ENCODE measurements at places on chromosomes 1 and 21.
A peak's percentile ranks its signal among the peaks of the same experiment; 100 is the strongest.

GRCh38 chr1:160879056-160879455 lies 5.9 kb downstream of the ITLN1 start:
- no peak for DNase-seq

- DNase-seq = no peak
These were observed at the start of gene AIM2 for GRCh38 chr1:159076438-159077119. Gene AIM2 (minus strand): TSS chr1:159076766. CDS start chr1:159073499, 3,267 bp downstream.

DNA sequence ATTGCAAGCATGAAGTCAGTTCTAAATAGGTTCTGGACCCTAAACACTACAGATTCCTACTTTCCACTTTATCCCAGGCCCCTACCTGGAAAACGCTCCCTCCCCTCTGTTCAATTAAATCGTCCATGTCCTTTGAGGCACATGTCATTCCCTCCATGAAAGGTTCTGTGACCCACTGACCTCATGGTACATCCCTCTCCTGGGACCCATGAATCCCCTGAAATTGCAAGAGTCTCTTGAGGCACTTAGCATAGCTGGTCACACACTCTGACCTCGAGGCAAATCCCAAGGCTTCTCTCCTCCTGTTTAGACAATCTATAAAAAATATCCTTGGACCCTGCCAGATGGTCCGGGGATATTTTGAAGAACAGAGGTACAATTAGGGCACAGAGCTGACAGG lies 34.3 kb upstream of the KRTAP19-8 start:
- DNase-seq = no peak

DNA sequence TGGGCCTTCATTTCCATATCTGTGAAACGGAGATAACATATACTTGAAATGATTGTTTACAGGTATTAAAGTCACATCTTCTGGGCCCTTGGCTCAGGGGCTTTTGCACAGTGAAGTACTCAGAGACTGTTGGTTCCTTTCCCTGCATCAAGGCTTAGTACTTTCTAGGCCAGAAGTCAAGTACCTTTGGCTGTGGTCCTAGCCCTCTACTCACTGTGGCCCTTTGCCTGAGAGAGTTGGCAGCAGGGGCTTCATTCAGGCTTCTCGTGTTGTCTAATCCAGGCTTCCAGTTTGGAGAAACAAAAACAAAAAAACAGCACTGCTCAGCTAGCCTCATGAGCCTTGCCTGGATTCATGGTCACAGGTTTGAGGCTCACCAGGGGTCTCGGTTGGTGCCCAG lies 8.1 kb upstream of the DPH2 start:
- DNase-seq = no peak

DNA sequence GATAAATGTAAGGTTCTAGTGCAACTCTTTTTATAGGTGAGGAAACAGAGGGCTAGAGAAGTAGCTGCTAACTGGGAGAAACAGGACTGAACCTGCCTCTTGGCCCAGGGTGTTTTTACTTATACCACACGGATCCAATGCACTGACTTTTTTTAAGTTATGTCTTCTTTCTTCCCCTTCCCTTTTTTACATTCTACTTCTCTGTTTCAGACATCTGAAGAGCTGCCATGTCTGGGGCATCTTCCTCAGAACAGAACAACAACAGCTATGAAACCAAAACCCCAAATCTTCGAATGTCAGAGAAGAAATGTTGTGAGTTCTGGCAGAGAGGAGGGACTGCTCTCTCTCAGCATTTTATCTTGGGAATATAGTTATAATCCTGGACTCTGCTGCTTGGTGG lies 1.4 kb downstream of the PFKFB2 start:
- peak; percentile 45 for DNase-seq

- DNase-seq = no peak
These were observed 91.8 kb upstream of the SERBP1 start for GRCh38 chr1:67522001-67522441.

GRCh38 chr1:32127409-32128198 lies 19.7 kb downstream of the KPNA6 start:
- DNase-seq = no peak

GRCh38 chr1:232390590-232390989 lies 239.3 kb downstream of the SIPA1L2 start:
- DNase-seq = no peak

DNA sequence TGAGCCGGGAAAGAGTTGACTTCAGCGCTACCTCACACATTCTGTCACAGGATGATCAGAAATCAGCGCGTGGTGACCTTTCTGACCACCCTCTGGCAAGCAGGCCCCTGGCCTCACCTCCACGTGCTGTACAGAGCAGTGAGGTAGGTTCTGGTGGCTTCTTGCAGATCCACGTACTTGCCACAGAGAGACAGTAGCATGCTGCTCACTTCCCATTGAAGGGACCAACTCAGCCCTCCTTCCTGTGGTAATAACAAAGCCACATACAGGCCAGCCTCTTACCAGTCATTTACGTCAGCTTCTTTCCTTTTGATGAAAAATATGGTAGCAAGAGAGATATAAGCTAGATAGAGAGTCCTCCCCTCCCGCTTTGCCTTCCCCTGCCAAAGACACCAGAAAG lies 200.7 kb downstream of the CHRM3 start:
- DNase-seq = peak; percentile 3

DNA sequence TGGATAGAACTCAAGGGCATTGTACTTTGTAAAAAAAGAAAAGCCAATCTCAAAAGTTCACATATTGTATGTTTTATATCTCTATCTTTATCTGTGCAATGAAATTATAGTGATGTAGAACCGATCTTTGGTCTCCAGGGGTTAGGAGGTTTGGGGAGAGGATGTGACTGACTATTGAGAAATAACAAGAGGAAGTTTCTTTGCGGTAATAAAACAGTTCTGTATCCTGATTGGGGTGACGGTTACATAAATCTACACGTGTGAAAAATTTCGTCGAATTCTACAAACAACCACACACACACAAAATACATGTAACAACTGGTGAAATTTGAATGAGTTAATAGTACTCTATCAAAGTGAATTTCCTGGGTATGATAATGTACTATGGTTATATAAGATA lies 10.6 kb upstream of the OR2T33 start:
- no peak for DNase-seq

DNA sequence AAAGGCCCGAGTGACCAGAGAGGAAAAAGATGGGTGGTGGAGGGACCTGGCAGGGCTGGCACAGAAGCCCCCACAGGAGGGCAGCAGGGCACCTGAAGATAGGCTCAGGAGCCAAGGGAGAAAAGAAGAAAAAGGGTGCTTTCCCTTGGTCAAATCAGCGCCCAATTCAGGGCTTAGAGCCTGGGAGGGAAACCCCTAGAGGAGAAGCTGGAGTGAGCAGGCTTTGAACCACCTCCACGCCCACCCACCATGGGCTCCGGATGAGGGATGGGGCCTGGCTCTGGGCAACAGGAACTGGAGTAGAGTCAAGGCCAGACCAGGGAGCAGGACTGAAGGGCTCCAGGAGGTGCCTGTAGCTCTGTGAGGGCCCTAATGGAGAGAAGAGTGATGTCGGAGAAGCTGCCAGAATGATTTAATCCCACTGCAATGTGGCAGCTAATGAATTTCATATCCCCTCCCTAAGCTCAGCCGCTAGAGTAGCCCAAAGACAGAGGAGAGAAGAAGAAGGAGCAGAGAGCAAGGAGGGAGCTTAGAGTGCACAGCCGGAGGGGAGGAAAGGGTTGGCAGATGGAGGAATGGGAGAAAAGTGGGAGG lies 12.0 kb upstream of the PRELP start:
- no peak for DNase-seq

DNA sequence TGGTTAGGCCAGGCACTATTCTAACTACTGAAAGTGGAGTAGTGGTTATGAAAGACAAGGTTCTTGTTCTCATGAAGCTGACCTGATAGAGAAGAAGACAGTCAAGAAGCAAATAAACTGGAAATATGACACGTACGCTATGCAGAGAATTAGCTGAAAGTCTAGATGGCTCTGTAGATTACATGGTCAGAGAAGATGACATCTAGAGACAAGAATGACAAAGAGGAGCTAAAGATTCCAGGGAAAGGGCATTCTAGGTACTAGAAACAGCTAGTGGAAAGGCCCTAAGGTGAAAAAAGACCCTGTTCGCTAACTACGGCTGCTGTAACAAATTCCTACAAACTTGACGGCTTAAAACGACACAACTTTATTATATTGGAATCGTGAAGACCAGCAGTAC lies 68.0 kb upstream of the NRIP1 start:
- no peak for DNase-seq

GRCh38 chr1:193412748-193413147 lies 226.3 kb upstream of the B3GALT2 start:
- DNase-seq = peak; percentile 16

DNA sequence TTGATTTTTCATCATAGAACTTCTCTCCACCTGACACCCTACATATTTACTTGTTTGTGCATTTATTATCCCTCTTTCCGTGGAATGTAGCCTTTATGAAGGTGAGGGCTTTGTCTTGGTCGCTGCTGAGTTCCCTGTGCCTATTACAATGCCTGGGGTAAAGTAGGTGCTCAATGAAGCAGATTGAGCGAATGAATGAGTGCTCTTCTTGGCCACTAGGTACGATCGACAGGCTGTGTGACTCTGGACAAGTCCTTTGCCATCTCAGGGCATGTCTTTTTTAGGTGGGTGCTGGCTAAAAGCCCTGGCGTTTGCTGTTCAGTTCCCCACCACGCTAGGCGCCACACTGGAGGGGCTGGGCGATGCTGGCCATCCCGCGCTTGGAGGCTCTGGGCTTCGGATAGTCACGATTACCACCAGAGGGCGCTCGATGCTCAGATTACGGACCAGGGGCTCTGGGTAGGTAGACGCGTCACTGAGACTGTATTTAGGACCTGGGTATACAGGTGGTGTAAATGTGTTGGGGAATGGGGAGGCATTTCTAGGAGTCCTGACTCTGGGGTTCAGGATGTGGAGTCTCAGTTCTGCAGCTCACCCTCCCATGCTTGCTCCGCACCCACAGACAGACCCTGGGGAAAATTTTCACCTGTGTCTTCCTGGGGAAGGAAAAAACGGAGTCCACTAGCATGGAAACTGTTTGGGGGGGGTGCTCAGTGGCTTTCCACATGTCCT lies 71.0 kb upstream of the CSF3R start:
- DNase-seq = peak; percentile 17

DNA sequence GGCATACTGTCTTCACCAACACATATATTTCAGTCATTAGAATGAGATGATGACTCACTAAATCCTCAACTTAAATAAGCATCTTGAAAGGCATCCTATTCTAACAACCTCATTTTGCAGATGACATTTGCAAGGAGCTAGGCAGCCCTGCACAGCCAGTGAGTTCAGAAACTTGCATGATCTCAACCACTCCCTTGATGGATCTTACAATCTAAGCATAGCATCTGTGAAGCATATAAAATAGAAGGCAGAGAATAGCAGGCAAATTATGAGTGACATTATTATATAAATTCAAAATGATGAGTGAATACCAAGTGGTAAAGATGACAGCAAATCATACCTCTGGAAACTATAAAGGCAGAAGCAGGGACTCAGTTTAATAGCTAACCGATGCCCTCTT lies 31.6 kb downstream of the KRTAP20-3 start:
- DNase-seq = no peak

DNA sequence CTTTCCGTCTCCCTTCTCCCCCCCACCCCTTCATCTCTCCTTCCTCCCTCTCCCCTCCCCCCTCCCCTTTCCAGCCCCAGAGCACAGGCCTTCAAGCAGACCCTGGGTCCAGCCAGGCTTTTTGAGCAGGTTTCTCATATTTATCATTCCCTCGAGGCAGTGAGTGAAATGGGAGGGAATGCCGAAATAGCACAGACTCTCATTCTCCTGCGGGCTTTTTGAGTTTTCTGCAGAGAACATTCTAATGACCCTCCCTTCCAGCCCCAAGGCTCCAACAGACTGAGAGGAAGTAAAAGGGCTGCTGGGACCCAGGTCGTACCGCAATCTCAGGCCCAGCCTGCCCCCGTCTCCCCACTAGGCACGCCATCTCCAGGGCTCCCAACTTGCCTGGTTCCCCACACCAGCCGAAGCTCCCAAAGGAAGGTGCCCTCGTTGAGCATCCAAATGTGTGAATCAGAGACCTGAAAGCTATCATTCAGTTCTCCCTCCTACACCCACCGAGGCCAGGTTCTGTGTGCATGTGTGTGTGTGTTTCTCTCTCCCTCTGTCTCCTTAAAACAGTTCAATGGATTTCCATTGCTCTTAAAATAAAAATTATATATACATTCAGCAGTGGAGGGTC lies 22.3 kb downstream of the ACTA1 start:
- no peak for DNase-seq

- no peak for DNase-seq
These were observed 46.9 kb downstream of the HLX start for GRCh38 chr1:220926146-220926545.

DNA sequence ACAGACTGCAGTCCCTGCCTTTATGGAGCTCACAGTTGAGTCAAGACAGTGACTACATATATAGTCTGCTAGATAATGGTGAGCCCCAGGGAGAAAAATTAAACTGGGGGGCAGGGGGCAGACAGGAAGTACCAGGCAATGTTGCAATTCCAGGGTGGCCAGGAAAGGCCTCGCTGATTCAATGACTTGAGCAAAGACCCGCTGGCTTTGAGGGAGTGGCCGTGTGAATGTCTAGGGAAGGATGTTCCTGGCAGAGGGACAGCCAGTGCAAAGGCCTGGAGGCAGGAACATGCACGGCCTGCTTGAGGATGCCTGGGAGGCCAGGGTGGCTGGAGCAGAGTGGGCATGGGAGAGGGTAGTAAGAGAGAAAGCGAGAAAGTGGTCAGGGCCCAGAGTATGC lies 23.0 kb upstream of the EPHA8 start:
- DNase-seq = no peak

DNA sequence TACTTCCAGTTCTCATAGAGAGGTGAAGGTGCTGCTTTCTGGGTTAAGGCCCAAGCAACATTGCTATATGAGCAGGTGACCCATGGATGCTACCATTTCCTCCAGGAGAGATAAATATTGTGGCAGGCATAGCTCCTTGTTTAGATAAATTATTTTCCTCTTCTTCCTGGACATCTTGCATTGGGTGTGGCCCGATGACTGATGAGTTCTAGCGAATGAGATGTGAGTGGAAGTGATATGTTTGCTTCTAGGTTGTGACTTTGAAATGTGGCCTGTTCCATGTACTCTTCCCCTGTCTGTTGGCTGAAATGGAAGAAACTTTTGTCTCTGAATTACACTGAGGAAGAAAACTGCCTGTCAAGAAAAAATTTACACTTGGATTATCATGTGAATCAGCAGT lies 101.7 kb upstream of the FMN2 start:
- no peak for DNase-seq

All from hematopoietic multipotent progenitor cell (in vitro differentiated cells).